ENCODE measurements at places on chromosomes 3 and 15.

GRCh38 chr3:126926684-126927400 lies 56.1 kb upstream of the PLXNA1 start:
- no peak for DNase-seq

GRCh38 chr15:69342460-69343076 lies 43.9 kb downstream of the PAQR5 start:
- no peak for DNase-seq

DNA sequence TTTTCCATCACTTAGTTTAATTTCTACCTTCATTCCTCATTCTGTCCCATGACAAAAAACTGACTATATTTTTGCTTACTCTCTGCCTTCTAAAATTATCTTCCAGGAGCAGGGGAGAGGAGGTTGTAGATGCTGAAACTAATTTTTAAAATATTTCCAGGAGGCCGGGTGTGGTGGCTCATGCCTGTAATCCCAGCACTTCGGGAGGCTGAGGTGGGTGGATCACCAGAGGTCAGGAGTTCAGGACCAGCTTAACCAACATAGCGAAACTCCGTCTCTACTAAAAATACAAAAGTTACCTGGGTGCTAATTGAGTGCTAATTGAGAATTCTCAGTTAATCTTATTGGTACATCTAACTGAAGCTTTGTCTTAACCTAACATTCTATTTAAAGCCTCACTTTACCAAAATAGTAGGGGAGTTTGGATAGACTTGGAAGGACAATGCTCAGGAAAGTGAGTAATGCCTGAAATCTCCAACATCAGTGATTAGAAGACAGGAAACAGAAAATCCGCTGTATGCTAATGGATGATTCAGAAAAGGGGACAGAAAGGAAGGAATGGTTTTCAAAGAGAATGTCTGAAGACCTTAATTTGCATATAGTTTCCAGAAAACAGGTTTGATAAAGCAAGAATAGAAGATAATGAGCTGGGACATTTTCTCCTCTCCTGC lies 336.1 kb downstream of the GBE1 start:
- no peak for DNase-seq

DNA sequence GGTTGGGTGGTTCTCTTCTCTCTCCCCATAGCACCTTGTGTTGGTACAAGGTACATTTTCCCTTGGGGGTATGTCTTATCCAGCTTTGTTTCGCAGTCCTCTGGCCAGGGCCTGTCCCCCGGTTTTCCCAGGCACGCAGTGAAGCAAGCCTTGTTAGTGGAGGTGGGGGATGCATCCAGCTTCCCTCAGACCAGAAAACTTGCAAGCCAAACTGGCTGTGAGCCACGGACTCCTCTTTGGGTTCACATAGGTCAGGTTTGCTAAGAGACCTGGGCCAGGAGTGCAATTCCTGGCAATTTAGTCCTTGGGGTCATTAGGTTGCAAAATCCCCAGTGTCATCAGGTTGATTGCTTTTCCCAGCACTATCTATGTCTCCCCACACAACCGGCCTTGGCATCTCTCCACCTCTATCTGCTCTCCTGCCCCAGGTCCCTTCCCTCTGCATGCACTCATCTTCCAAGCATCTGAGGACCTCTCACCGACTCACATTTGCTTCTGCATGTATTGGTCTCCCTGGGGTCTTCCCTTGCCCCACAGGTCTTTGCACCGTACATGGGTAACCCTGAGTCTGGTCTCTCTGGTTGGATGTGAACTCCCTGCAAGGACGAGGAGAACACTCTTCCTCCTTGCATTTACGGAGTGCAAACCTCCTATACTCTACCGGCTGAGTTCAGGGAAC lies 34.2 kb downstream of the BCL2L10 start:
- DNase-seq, result no peak

GRCh38 chr3:98735761-98736269 lies 27.3 kb upstream of the ST3GAL6 start:
- DNase-seq, result no peak

DNA sequence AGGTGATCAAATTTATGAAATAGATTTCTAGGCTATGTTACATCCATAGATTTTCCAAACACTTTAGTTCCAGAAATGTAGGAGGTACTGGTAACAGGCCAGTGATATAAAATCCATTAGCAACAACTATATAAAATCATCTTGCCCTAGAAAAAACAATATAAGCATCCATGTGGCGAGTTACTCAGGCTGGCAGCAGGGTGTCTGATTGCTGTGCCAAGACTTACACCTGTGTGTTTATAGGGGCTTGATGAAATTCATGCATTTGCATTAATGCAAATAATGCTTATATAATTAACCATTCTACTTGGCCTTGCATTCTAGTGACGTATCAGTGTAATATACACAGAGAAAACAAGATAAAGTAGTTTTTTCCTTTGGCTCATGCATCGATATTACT lies 153.4 kb downstream of the PLCL2 start:
- no peak for DNase-seq

All from neuronal stem cell (in vitro differentiated cells).